ENCODE measurements at places on chromosomes 4 and X.

GRCh38 chr4:158395343-158395742 lies 126.3 kb upstream of the RXFP1 start:
- no peak for DNase-seq

DNA sequence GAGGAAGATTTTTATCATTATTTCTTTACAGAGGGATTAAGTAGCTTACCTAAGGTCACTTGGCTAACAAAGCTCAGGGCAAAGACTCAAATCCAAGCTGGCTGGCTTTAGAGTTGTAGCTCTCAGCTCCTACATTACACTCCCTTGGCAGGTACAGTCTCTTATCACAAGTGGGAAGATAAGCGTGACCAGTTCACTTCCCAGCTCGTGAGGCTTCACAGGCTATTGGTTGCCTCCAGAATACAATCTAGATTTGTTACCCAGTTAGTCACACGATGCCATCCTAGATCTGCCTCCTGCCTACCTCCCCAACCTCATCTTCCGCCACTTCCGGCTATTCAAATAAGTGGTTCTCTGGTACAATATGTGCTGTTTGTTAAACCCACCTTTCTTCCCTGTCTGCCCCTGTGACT lies 3.7 kb downstream of the MMRN1 start:
- no peak for DNase-seq

DNA sequence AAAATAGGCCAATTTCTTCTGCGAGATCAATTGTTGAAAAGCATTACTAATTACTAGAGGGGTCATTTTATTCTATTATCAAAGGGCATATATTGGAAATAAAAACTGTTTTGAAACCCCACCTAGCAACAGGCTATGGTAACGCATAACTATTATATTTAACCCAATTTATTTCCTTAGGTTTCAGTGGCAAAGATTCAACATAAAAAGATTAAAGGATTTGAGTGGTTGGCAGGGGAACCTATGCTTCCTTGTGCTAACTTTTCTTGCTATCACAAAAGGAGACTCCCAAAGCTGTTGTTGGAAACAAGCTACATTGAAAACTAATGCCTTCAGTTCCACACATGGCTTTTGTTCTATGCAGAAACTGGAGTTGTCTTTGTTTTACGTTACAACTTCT lies 166.9 kb upstream of the KLF3 start:
- DNase-seq = no peak

DNA sequence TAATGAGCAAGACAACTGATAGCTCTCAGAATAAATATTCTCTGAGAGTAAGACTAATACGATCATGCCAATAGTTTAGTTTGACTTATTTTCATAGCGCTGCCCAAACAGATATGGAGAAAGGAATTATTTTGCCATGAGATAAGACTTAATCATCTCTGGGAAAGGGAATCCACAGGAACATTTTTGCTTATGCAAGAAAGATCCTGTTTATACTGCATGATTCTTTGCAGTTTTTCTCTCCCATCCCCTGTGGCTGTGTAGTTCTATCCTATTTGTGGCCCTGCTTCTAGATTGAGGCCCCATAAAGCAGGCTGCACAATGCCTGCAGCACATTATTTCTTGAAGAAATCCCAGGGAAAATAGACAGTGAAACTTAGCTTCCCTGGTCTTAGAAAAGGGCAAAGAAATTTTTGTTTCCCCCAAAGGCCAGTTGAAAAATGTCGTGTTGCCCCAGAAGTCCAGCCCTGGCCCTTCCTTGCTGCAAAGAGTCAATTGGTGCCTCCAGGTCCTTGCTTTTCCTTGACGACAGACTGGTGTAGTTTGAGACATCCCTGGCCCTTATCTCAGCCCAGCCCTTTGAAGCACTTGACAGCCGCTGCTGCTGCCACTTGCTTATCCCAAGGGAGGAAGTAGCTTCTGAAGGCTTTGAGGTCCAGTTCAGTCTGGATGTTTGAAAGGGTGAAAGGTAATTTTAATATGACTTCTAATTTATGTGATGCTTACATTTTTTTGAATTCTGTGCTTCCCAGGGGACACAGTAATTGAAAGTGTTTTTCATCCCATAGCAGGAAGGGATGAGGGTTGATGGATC lies 45.0 kb upstream of the SH3RF1 start:
- DNase-seq = no peak

DNA sequence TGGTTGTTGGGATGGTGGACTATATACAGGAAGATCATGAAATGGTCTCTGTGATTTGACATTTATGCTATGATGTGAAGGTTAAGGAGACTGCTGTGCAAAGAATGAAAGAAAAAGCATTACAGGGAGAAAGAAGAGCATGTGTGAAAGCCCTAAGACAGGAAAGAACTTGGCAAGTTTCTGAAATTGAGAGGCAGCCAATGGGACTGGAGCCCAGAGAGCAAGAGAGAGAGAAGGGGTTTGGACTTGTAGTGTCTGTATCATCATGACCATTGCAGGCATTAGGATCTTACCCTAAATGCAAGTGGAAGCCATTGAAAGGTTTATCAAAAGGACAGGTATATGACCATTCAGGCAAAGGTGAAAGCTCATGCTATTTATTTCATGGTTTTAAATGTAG lies 147.1 kb downstream of the NAA11 start:
- no peak for DNase-seq

GRCh38 chr4:53527326-53527725 lies 64.0 kb downstream of the LNX1 start:
- no peak for DNase-seq

All from SW 1271 (cell line).